ENCODE measurements at places on chromosomes 7 and 10.

- DNase-seq: no peak
Measured at GRCh38 chr7:24743471-24743870, 13.8 kb downstream of the GSDME start.

- no peak for DNase-seq
Measured at GRCh38 chr10:29607576-29607975, 27.2 kb downstream of the SVIL start.

- no peak for DNase-seq
Measured at GRCh38 chr10:74888962-74889661, 62.7 kb downstream of the KAT6B start.

DNA sequence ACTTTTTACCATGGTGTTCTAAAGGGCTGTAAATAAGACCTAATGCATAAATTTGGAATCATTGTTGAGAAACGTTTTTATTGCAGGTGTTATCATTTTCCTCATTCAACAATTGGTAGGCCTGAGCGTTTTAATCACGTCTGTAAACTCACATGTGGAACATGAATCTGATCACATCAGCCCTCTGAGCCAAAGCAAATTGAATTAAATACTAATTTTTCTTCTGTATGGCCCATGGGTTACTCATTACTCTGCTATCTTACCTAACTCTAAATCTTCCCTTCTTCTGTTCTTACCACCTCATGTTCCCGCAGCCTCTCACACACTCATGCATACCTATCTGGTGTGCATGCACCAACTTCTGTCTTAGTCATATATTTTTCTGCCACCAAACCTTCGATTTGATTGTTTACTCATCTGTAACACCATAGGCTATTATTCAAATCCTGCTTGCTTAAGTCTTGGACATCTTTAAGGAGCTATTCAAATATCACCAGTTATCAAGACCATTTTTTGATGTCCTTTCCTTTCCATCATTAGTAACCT is 82.3 kb downstream of the NXPH1 start:
- no peak for DNase-seq

GRCh38 chr7:336810-337566 is 47.0 kb downstream of the FOXL3 start:
- no peak for DNase-seq
